ENCODE measurements at places on chromosomes 11 and 22.

DNA sequence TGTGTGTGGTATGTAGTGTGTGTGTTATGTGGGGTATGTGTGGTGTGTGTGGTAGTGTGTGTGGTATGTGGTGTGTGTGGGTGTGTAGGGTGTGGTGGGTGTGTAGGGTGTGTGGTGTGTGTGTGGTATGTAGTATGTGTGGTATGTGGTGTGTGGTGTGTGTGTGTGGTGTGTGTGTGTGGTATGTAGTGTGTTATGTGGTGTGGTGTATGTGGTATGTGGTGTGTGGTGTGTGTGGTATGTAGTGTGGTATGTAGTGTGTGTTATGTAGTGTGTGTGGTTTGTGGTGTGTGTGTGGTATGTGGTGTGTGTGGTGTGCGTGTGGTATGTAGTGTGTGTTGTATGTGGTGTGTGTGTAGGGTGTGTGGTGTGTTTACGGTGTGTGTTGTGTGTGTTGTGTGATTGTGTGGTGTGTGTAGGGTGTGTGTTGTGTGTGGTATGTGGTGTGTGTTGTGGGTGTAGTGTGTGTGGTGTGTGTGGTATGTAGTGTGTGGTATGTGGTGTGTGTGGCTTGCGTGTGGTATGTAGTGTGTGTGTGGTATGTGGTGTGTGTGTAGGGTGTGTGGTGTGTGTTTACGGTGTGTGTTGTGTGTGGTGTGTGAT is 4.2 kb upstream of the PPP6R2 start:
- DNase-seq = no peak

- DNase-seq = no peak
Measured at GRCh38 chr11:85896876-85897275, 41.7 kb downstream of the CCDC83 start.

- DNase-seq = no peak
Measured at GRCh38 chr11:97502201-97502600, 1112.4 kb downstream of the JRKL start.

DNA sequence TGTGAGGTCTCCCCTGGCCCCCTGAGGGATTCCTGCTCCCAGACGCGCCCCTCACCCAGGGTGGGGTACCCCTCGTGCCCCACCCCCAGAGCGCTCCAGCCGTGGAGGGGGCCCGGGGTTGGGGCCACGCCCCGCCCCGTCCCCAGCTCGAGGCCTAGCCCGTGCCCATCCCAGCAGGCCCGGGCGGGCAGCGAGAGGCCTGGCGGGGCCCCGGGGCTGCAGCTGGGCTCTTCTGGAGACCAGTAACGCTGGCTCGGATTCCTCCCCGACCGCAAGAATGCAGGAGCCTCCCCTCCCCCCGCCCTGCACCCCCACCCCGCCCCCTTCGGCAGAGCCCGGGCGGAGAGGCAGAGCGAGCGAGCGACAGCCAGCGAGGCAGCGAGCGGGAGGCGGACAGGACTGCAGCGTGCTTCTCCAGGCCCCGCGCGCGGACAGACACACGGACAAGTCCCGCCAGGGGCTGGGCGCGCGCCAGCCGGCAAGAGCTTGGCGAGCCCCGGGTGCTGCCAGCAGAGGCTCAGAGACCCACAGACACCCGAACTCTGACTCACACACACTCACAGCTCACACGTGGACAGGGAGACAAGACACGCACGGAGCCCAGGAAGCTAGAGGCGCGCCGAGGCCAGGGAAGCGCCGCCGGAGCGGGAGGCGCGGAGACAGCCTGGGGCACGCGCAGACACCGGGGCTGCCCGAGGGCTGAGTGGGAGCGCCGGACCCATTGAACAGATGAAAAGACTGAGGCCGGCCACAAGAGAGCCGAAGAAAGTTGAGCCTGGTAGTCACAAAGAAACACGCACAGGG is 15.2 kb downstream of the BCL9L start:
- DNase-seq = peak; percentile 71

GRCh38 chr11:62445314-62445740 is 26.5 kb downstream of the SCGB1A1 start:
- no peak for DNase-seq

DNA sequence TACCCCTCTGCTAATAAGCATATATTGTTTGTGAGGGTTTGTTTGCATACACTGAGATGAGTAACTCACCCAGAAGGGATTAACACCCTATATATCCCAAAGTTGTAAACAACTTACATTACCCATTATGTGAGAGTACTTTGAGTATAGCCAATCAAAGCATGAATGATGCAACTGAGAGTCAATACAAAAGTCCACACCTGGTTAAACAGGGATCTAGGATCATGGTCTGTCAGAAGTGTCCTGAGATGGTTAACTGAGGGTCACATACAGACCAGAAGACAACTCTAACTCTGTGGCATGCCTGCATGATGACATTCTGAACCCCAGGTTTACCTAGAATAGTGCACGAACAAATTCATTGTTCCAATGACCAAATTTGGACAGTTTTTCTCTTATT is 17.4 kb upstream of the OR10A5 start:
- no peak for DNase-seq

- peak; percentile 26 for DNase-seq
Measured at GRCh38 chr22:46777609-46777970, 15.1 kb downstream of the TBC1D22A start.

DNA sequence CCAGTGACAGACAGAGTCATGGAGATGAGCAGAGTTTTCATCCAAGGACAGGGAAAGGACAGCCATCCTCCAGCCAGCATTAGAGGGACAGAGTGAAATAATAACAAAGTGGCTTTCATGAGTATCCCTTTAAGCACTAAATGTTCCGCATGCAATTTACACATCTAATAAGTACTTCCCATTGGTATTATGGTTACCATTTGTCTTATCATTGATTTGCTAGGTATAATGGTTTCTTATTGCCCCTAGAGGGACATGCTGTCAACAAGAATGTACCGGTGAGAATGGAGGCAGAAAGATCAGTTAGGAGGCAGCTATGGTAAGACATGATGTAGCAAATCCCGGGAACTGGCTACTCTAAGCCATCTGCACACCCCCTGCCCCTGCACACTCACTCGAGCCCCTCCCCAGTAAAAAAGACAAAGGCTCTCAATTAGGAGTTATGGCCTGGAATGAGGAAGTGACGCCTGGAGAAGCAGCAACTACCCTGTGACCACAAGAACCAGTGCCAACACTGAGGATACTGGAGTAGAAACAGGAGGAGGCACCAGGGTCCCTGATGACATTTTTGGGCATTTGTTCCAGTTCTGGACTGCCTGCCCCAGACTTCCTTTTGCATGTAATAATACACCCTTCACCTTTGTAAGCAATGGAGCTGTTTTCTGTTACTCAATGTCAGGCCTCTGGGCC is 30.2 kb upstream of the HMGXB4 start:
- no peak for DNase-seq

DNA sequence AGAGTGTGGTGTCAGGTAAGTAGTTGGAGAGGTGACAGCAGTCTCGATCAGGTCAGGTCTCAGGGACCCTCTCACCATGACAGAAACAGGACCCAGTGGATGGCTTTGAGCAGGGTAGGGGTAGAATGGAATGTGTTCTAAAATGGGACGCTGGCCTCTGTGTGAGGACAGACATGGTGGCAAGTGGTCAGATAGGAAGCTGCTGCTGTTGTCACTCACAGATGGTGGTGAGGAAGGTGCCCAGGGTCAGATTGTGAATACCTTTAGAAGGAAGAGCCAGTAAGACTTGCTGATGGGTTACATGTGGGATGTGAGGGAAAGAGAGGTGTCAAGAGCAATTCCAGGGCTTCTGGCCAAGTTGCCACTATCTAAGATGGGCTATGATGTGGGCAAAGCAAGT is 596.3 kb downstream of the NTM start:
- DNase-seq = no peak

- no peak for DNase-seq
Measured at GRCh38 chr11:16382638-16383380, 26.5 kb upstream of the SOX6 start.

DNA sequence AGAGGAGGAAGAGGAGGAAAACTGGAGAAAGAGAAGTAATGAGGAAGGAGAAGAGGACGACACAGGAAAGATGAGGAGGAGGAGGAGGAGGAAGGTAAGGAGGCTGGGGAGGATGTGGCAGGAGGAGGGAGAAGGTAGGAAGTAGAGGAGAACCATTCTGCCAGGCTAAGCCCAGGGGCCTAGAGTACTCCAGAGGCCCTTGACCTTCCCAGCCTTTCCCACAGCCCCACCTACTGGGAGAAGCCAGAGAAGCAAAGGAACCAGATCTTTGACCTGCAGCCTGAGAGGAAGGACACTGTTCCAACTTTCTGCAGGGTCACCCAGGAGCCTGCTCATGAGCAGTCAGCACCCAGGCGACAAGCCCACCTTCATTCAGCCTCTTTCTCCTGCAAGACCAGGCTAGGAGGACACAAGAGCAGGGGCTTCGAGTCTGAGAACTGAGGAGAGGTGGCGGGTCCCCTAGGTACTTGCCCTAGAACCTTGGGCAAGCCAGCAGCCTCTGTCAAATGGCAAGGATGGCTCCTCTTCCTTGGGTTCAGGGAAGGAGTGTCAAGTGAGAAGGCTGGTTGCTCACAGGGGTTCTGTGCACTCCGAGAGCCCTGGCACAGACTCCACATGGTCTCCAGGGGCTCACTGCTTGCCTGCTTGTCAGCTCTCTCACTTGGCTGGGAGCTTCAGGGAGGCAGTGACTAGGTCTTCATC is 27.9 kb upstream of the OAF start:
- no peak for DNase-seq

GRCh38 chr11:106459135-106459534 is 381.7 kb downstream of the AASDHPPT start:
- DNase-seq = no peak

GRCh38 chr11:126357055-126357962 is 1.8 kb downstream of the ST3GAL4 start:
- no peak for DNase-seq

- no peak for DNase-seq
Measured at GRCh38 chr22:30859714-30860095, 108.9 kb downstream of the MORC2 start.

DNA sequence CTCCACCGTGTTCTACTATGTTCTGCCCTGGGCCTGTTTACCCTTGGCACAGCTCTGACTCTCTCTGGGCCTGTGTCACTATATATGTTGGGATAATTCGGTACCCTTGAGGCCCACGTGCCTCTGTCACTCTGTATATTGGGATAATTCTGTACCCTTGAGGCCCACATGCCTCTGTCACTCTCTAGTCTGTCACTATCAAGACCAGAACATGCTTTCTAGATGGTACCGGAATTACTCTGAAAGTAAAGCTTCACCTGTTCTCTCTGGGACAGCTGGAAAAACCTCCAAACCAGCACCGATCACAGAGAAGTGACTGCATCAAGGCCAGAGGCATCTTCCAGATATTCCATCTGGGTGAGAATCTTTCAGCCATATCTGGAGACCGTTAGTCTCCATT is 9.3 kb upstream of the FCHSD2 start:
- DNase-seq = no peak

DNA sequence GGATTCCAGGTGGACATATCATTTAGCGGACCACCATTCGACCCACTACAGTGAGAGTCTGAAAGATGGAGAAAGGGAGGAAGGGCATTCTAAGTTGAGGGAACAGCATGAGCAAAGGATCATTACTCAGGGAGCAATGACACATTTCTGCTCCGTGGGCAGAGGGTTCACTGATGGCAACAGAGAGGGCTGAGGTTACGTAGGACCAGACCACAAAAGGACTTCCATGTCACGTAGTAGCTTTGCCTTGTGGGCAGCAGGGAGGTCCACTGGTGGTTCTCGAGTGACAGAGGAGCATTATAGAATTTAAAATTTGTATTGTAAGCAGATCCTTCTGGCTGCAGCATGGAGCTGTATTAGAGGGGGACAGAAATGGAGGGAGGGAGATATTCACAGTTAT is 109.7 kb upstream of the NAV2 start:
- no peak for DNase-seq

DNA sequence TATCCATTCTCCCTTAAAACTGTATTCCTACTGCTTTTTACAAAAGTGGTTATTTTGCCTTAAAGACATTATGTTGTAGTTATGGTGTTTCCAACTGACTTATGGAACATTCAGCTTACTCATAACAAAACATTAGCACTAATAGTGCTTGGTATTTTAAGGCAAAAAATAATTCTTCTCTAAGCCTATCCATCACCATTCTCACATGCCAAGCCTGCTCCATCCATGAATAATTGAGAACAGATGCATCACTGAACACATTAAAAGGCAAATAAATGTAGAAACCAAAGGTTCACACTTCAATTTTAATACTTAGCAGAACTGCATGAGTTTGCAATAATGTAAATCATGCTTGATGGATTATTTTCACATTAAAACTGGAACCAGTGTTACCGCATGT is 42.3 kb upstream of the DDI1 start:
- DNase-seq = no peak

DNA sequence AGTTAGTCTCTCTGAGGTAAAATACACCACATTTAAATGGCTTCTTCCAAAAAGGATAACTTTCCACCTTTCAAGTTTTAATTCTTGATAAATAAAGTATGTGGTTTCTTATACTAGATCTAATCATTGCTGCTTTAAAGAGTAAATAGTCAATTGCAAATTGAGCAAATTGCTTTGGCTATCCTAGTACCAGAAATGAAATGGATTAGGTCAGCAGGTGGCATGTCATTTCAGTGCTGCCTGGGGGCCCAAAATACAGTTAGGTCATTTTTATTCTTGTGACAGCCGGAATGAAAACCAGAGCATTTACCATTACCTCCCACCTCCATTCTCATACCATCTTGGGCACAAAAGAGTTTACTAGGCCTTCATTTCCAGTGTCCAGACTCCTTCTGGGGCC is 70.2 kb downstream of the PHF21A start:
- DNase-seq = no peak

GRCh38 chr11:73493956-73494598 is 103.8 kb downstream of the FAM168A start:
- no peak for DNase-seq

DNA sequence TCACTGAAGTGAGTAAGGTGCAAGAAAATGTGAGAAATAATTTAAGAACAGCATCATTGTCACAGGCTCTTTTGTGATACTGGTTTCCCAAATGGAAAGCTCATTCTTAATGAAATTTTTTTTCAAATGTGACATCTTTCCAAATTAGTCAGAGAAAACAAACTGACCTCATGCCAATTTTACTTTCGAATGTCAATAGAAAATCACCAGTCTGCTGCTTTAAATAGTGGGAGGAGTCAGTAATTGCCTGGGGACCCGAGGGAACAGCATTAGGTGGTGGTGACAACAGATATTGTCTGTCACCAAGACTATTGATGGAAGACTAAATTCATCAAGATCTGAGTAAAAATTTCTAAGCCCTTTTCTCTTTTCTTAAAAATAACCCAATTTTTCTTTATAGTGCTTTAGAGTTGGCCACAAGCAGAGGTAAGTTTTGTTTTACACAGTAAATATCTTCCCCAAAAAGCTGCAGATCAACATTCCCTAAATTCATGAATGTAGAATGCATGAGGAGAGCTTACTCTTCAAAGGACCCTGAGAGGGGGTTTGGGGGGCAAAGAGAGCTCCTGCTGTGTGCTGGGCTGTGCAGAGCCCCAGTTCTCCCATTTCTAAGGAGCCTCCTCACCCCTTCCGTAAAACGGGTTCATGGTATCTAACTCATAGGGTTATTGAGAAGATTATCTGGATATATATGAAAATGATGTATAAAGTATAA is 95.1 kb downstream of the PIWIL4 start:
- no peak for DNase-seq
